ENCODE measurements at places on chromosomes 13 and 19. TPM values are rescaled to one million over a fixed set of nuclear protein-coding genes. Genes with fewer than 3 reads are reported as not detected.

NLRP4 gene
- not detected for total RNA-seq

FCGBP gene
- 230 TPM for total RNA-seq

- H3K4me1 ChIP-seq = peaks cover 84% of the 10 kb centered on the region
- H3K36me3 ChIP-seq = peaks cover 21% of the 10 kb centered on the region
- H3K27me3 ChIP-seq = no peaks in the 10 kb centered on the region
- no peak for DNase-seq
Measured at GRCh38 chr13:48252176-48252575, 19.2 kb downstream of the ITM2B start.

DNA sequence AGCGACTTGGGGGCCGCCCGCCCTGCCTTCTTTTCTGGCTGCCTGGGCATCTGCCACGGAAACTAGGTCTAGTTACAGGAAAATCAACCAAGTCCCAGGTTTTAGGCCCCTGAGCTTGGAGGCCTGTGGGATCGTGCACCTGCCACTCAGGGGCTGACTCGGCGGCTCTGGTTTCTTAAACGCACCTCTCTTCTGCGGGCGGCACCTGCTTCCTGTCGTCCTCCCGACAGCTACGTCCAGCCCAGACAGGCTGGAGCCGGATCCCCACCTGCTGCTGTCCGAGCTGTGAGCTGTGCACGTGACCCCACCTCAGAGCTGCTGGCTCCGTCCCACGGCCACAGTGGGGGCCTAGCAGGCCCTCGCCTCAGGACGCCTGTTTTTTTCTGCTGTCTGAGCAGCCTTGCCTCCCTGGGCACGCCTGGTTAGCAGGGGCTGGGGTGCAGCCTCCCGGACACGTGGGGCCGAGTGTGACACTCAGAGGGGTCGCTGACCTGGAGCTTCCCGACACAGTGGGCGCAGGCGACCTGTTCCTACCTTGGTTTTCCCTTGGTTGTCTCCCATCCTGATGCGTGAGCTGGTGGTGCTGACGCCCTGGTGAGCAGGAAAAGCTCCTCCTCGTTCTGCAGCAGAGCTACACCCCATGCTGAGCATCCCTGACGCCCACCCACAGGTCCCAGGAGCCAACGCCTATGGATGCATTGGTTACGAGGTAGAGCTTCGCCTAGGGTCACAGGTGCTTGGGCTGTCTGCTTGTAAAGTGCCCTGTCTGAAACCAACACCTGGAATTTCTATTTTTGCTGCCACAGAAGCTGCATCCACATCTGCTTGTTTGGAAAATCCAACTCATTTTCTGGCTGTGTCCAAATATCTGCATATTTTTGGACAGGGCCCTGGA, 17.5 kb downstream of the TMEM255B start:
- no peak overlapping the region for H3K4me3 ChIP-seq
- H3K4me1 ChIP-seq = no peaks in the 10 kb centered on the region

TCF3 gene
- 102 TPM for total RNA-seq

DNA sequence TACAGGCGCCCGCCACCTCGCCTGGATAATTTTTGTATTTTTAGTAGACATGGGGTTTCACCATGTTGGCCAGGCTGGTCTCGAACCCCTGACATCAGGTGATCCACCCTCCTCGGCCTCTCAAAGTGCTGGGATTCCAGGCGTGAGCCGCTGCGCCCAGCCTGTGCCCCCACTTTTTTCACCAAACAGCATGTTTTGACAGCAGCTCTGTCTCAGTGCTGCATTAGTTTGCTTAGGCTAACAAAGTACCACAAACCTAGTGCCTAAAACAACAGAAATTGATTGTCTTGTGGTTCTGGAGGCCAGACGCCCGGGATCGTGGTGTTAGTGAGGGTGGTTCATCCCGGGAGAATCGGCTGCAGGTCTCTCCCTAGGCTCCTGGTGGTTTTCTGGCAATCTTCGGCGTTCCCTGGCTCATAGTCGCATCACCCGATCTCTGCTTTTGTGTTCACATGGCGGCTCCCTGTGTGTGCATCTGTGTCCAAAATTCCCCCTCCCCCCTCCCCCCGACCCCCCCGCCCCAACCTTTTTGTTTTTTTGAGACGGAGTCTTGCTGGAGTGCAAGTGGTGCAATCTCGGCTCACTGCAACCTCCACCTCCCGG, 30.0 kb downstream of the MYH14 start:
- no peak overlapping the region for H3K4me3 ChIP-seq
- no peak overlapping the region for H3K27ac ChIP-seq
- no peak for DNase-seq
- H3K36me3 ChIP-seq = no peaks in the 10 kb centered on the region

DNA sequence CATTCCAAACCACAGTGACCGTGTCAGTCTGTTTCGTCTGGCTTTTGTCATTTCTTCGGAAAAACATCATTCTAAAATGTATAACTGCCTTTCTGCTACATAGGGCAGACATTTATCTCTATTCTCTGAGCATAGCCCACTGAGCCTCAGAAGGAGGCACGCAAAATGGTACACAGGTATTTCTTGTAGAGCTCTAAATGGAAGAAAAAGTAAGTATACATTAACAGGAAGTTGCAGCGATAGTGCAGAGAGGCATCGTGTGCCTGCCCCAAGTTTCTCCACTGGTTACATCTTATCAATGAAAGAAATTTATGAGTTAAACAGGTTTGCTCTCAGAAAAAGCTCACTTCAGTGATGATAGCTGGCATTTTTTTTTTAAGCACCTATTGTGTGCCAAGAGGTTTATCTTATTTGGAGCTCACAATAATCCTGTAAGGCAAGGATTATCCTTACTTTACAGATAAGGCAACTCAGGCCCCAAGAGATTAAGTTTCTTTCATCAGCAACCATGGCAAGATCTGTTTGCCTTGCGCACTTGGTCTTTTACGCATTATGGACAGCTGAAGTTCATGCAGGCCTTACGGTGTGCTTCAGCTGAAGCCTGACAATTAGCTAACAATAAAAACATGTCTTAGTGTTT, 1.2 kb upstream of the RCBTB2 start:
- H3K36me3 ChIP-seq = no peaks in the 10 kb centered on the region
- no peak for DNase-seq
- peak overlapping the region; percentile 95 for H3K4me3 ChIP-seq
- H3K27ac ChIP-seq = peak overlapping the region; percentile 100

DNA sequence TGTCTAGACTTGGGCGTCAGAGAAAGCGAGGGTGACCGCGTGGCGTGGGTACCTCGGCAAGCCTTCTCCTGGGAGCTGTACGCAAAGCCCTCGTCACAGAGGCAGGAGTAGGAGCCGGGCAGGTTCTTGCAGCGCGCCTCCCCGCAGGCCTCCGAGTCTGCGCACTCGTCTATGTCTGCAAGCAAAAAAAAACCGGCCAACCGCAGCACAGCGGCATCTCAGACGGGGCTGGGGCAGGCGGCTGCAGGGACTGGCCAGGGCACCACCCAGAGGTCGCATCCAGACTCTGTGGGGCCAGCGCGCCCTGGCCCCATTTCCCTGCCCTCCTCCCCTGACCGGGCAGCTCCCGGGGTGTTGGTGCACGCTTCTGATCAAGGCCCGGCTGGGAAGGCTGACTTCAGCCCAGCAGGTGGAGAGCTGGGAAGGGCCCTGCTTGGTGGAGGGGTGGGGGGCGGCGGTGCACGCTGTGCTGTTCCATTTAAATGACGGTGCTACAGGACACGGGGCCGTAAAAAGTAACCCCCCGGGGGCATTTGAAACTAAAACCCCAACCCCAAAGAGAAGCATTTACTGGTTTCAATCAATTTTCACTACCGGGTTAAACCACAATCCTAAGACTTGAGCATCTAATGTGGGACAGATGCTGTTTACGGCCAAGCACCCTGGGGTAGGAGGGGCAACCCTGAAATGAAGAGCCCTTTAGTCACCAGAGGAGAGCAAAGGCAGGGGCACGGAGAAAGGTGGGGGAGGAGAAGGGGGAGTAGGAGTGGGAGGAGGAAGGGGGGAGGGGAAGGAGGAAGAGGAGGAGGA, 28.2 kb downstream of the GAS6 start:
- no peak for DNase-seq
- peaks cover 6% of the 10 kb centered on the region for H3K4me1 ChIP-seq
- peaks cover 14% of the 10 kb centered on the region for H3K27me3 ChIP-seq
- no peak overlapping the region for H3K27ac ChIP-seq
- H3K36me3 ChIP-seq = no peaks in the 10 kb centered on the region

GRCh38 chr13:81609335-81609734, 1268.4 kb upstream of the SPRY2 start:
- no peaks in the 10 kb centered on the region for H3K4me1 ChIP-seq
- H3K27ac ChIP-seq = no peak overlapping the region
- DNase-seq = no peak
- H3K4me3 ChIP-seq = no peak overlapping the region
- H3K27me3 ChIP-seq = no peaks in the 10 kb centered on the region

DNA sequence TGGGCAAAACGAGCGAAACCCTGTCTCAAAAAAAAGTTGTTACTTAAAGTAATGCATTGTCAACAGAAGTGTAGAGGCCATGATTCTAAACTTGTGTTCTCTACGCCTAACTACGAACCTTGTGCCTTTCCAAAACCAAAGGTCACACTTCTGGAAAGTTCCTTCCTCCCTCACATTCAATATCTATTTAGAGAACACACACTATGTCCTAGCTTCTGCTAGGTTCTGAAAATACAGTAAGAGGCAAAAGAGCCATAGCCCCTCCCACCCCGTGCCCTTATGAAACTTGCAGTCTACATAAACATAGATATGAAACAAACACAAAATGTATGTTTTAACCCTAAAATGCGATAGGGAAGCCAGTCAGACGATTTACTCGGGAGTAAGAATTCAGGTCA, 36.4 kb downstream of the RNF6 start:
- H3K27ac ChIP-seq = peak overlapping the region; percentile 95
- H3K36me3 ChIP-seq = no peaks in the 10 kb centered on the region
- peak overlapping the region; percentile 96 for H3K4me3 ChIP-seq
- no peaks in the 10 kb centered on the region for H3K27me3 ChIP-seq
- DNase-seq = no peak

CABP5 gene
- not detected for total RNA-seq

DNA sequence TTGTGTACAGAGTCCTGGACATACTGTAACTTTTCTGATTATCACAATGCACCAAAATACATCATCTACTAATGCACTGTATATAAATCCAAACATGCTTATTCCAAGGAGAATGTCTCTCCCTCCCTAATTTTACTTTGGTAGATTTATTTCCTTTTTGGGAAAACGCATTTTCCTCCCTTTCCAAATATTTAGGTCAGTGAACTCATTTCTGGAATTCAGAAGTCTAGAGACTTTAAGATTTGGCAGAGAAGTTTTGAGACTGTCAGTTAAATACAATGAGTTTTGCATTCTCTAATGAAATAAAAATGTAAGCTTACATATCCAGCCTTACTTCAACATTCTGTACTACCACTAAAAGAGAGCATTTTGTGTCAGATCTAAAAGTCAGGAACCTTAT, 165.8 kb upstream of the EDNRB start:
- H3K27me3 ChIP-seq = peaks cover 15% of the 10 kb centered on the region
- DNase-seq = no peak

ANKRD24 gene
- 1.9 TPM for total RNA-seq

- H3K4me3 ChIP-seq = no peak overlapping the region
- H3K36me3 ChIP-seq = no peaks in the 10 kb centered on the region
- no peak for DNase-seq
- H3K27me3 ChIP-seq = no peaks in the 10 kb centered on the region
Measured at GRCh38 chr13:58933475-58933874, 1230.3 kb downstream of the DIAPH3 start.

DNA sequence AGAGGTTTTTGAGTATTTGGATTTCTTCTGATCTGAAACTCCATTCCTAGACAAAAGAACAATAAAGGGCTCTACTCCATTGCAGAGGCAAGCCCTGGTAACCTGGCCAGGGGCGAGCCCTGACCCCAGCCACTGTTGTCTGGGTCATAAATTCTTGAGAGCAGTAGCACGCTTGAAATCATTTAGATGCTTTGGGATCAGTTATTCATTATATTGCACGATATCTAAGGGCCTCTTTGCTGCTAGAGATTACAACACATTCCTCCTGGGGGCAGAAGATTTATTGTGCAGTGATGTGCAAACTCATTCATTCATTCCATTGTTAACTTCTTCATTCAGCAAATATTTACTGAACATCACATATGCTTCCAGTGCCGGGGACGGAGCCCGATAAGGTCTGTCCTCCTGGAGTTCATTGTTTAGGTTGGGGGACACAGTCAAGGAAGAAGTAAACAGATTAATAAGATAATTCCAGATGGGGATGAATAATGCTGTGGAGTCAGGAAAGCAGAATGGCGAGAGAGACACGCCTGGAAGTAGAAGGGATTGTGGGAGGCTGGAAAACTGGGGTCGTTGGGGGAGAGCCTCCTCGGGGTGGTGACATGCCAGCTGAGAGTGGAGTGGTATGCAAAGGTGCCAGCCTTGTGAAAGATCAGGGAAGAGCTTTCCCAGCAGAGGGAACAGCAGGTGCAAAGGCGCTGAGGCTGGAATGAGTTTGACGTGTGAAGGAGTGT, 34.9 kb downstream of the SIPA1L3 start:
- no peaks in the 10 kb centered on the region for H3K27me3 ChIP-seq
- H3K36me3 ChIP-seq = peaks cover 33% of the 10 kb centered on the region
- no peak overlapping the region for H3K4me3 ChIP-seq
- H3K4me1 ChIP-seq = peaks cover 11% of the 10 kb centered on the region
- H3K27ac ChIP-seq = no peak overlapping the region

DNA sequence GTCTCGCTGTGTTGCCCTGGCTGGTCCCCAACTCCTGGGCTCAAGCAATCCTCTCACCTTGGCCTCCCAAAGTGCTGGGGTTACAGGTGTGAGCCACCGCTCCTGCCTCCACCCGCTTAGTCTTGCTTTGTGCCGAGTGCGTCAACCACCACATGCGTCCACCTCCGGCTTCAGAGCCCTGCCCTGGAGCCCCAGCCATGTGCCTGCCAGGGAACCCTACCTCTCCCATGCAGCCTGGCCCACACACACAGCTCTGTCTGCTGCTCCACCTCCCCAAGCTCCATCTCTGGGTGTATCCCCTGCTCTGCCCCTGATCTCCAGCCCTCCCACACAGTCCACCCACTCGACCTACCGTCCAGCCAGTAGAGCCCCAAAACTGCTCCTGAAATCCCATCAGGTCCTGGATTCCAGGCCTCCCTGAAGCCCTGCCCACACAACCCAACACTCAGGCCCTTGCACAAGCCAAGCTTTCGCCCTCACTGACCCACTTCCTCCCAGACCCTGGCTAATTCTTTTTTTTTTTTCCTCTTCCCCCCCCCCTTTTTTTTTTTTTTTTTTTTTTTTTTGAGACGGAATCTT, 9.6 kb downstream of the CYP2F1 start:
- no peaks in the 10 kb centered on the region for H3K36me3 ChIP-seq
- peaks cover 31% of the 10 kb centered on the region for H3K4me1 ChIP-seq
- no peaks in the 10 kb centered on the region for H3K27me3 ChIP-seq

DNA sequence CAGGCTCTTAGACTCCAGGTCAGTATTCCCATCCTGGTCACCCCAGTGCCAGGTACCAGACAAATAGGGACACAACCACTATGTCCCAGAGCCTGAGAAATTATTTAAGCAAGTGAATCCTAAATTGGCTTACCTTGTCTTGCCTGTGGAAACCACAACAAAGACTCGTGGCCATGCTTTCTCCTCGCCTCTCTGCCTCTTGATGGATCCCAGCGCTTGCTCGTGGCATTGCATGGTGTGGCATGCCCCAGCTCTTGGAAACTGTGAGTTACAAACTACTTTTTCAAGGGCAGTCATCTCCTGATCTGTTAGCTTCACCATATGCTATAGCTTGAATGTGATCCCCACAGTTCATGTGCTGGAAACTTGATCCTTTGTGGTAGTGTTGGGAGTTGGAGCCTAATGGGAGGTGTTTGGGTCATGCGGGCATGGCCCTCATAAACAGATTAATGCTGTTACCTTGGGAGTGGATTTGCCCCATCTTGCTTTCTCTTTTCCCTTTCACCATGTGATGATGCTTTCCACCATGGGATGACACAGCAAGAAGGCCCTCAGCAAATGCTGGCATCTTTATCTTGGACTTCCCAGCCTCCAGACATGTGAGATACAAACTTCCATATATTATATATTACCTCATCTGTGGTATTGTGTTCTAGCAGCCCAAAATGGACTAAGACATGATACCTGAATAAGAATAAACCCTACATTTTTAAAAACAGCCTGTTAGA, 31.2 kb downstream of the SPRYD7 start:
- no peaks in the 10 kb centered on the region for H3K36me3 ChIP-seq
- H3K27ac ChIP-seq = no peak overlapping the region
- no peak for DNase-seq
- no peaks in the 10 kb centered on the region for H3K4me1 ChIP-seq

Data from naive thymus-derived CD8-positive, alpha-beta T cell (primary cell).